Lower leg skin (tissue), 4 donors: ENCODE measurements at places on chromosomes 16 and 17. TPM values are rescaled to one million over a fixed set of nuclear protein-coding genes. Genes with fewer than 3 reads are reported as not detected.
A peak's percentile ranks its signal among the peaks of the same experiment; 100 is the strongest.

DNA sequence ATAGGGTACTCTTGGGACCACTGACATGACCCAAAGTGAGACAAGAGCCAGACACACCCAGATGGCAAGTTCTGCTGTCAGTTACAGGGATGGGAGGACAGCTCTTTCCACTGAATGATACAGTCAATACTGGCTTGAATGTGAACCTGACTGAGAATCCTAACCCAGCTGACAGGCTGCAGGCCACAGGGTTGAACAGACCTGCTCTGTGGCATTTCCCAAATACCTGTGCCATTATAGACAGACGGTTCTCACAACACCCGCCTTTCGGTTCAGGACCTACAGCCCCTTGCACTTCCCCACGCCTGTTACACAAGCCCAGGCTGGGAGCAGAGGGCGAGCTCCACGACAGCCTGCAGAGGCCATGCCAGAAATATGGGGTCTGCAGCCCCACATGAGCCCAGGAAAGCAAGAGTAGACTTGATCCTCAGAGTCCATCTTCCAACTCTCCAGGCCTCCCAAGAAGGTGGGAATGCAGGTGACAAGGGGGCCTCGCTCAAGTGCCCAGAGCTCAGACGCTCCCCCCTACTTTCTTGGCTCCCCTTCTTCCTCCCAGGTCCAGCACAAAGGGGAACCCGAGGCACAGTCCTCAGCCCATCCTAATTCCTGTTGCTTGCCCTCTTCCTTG is 314.3 kb downstream of the SOX9 start:
- DNase-seq: no peak

DNA sequence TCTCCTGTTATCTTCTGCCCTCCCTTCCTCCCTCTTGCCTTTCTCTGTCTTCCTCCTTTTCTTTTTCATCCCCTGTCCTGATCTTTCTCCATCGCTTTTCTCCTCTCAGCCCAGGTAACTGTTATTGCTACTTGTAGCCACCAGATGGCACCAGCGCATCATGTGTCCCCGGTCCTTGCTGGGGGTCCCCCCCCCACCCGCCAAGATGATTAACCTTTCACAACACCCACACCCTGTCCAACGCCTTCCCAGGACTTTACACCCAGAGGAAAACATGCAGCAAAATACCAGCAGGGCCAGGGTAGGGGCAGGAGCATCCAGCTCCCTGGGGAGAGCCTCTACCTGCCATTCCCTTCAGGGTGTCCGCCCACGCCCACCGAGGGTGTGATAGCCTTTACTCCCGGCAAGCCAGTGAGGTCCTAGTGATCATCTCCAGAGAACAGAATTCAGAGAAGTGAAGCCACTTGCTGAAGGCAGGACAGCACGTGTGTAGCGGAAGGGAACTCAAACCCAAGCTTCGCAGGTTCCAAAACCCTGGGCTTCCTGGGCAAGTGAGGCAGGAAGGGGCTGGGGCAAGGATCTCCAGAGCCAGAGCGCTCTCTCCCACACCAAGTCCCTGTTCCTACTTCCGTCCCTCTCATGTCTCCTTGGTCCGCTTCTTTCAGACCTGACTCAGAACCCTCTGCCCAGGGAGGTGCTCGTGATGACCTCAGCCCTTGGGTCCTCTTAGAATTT is 13.4 kb upstream of the TAC4 start:
- DNase-seq: no peak

The TOP2A gene
- 7.7 TPM for total RNA-seq

The WNK4 gene
- not detected for total RNA-seq

- no peak for DNase-seq
These were observed 33.3 kb upstream of the MGAT5B start for GRCh38 chr17:76834870-76835269.

The SLFN5 gene
- 14.1 TPM for total RNA-seq

DNA sequence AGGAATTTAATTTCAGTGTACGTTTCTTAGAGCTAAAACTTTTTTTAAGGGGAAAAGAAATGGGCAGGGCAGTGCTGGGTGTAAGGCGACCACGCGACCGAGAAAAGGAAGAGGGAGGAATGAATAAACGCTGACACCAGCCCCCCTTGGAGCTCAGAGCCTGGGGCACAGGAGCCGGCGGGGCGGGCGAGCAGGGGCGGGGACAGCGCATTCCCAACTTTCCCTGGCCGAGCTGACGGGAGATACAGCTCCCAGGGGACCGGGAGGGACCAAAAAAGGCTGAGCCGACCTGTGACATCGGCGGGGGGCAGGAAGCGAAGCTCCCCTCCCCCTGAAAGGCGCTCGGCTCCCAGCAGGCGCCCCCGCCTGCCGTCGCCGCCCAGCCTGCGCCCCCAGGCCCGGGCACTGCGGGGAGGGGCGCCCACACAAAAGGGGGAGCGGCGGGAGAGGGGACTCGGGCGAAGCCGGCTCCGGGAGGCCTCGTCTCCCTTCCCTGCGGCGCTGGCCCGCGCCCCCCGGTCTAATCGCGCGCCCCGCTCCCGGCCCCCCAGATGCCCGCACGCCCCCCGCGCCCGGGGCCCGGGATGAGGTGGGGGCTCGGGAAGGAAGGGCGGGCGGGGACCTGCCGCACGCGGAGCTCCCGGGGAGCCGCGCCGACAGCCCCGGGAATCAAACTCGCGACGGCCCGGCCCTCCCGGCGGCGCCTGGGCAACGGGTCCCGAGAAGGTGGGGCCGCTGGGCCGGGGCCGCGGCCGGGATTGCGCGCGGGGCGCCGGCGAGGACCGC is 622 bp downstream of the CUEDC1 start:
- DNase-seq: peak; percentile 70

DNA sequence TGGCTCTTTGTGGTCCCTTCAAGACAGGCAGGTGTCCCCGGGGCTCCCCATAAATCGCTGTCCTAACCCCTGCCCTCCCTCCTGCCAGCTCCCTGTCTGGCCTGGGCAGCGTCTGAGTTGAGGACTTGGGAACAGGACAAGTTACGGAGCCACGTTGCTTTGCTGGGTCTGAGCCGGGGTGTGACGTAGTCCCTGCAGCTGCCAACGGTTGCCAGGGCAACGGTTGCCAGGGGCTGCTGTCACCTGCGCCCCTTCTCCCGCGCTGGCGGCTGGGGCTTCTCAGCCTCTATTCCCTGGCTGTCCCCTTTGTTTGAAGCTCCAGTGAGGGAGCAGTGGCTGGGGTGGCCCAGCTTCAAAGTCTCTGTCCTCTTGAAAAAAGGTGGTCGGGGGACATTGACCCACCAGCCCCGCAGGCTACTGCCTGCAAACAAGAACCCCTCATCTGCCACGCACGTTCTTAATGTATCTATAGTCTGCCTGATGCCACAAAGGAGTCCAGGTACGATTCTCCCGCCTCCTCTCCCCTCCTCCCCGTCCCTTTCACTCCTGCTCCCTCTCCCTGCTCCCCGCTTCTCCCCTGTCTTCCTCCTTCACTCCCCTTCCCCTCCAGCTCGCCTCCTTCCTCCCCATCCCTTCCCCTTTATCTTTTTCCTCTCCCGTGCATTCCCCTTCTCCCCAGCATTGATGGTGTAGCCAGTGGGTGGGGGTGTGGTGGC is 10.9 kb downstream of the ADGRG1 start:
- DNase-seq: no peak

- DNase-seq: no peak
These were observed 66.4 kb downstream of the CYB5B start for GRCh38 chr16:69490707-69491324.

The CCR7 gene
- total RNA-seq: 1.2 TPM

- DNase-seq: no peak
These were observed 49.2 kb upstream of the HS3ST2 start for GRCh38 chr16:22764662-22765327.

DNA sequence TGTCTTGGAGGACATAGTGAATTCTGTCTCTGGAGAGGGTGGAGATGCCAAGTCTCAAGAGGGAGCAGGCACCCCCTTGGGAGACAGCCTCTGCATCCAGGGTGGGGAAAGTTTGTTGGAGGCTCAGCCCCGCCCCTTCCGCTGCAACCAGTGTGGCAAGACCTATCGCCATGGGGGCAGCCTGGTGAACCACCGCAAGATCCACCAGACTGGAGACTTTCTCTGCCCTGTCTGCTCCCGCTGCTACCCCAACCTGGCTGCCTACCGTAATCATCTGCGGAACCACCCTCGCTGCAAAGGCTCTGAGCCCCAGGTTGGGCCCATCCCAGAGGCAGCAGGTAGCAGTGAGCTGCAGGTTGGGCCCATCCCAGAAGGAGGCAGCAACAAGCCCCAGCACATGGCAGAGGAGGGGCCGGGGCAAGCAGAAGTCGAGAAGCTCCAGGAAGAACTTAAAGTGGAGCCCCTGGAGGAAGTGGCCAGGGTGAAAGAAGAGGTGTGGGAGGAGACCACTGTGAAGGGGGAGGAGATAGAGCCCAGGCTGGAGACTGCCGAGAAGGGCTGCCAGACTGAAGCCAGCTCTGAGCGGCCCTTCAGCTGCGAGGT is 5.2 kb downstream of the ZNF646 start:
- no peak for DNase-seq

DNA sequence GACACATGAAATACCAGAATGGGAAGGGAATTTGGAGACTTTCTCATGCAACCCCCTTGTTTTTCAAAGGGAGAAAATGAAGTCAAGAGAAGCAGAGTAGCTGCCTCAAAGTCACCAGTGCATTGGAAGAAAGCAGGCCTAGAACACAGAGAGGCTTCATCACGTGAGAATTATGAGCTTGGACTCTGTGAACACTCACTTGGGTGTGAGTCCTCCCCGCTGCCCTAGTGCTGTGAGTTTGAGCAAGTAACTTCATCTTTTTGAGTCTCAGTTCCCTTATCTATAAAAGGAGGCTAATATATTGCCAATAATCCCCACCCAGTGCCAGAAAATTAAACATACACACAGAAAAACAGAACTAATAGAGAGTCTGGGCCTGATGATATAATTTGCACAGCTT is 315.8 kb downstream of the XYLT1 start:
- DNase-seq: no peak

DNA sequence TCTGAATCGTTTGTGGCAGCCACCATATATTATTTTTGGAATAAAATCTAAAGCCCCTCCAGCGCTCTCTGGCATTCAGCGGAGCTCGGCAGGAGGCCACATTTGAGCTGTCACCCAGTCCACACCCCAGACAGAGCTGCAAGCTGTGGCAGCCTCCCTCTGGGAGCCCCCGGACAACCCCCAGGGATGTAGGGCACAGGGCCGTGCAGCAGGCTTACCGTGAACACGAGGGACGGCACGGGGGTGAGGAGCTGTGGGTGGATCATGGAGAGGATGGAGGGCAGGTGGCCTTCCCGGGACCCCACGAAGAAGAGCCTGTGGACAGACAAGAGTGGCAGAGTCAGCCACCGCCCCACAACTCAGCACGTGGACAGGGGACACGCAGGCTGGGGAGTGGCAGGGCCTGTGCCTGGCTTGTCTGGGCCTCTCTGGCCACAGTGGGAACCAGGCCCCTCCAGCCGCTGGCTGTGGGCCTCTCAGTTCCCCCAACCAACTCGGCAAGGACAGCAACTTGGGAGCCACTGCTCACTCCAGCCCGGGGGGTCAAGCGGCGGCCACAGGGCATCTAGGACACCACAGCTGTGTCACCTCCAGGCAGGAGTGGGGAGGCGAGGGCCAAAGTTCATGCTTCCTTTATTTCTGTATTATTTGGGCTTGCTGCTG is 31.5 kb downstream of the SLC7A5 start:
- DNase-seq: no peak

The RNF213 gene
- total RNA-seq: 59.8 TPM

The FCSK gene
- total RNA-seq: 28.5 TPM

- no peak for DNase-seq
These were observed 14.0 kb upstream of the CYB5B start for GRCh38 chr16:69410219-69410990.

GRCh38 chr17:83190004-83190385 is 110.6 kb downstream of the METRNL start:
- DNase-seq: peak; percentile 83

- DNase-seq: no peak
These were observed 54.8 kb downstream of the N4BP1 start for GRCh38 chr16:48555155-48555554.

The KRTAP9-7 gene
- total RNA-seq: 17.1 TPM

DNA sequence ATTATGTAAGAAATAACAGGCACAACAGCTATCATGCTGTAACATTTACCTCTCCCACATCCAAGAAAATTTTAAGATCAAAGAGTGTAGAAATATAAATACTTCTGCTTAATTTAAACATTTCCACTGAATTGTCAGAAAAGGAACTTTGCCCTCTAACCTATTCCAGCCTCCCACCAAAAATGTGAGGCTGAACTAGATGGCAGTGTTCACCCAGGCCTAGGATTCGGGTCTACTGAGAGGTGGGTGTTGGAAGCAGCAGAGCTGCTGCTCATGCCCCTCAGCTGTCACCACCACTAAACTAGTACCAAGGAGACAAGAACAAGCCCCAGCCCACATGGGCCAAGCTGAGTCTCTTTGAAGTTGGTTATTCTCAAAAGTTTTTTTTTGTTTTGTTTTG is 11.3 kb downstream of the CIAPIN1 start:
- DNase-seq: no peak

The YBX2 gene
- 0.17 TPM for total RNA-seq

DNA sequence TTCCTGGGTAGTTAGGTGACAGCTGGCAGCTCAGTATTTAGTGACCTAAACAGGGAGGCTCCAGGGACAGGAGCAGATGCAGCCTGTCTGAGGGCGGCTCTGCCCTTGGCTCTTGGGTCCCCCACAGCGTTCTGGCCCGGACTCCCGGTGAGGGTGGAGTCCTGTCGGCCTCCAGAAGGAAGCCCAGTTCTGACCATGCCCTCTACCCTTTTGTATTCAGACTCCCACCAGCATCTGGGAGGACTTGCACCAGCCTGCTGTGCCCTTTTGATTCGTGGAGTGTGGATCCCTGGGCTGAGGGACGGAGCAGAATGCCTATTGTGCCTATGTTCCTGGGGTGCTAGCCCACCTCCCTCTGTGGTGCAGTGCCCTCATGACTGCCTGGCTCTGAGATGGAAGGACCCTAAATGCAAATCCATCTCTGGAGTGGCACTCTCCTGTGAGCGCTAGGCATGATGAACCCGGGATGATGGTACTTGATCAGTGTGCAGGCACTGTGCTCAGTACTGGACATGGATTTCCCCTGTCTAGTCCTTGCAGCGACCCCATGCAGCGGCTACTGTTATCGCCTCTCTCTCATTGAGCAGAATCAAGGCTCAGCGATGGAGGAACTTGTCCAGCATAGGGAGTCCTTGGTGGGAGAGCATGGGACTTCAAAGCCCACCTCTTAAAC is 123.1 kb downstream of the SNX29 start:
- no peak for DNase-seq

DNA sequence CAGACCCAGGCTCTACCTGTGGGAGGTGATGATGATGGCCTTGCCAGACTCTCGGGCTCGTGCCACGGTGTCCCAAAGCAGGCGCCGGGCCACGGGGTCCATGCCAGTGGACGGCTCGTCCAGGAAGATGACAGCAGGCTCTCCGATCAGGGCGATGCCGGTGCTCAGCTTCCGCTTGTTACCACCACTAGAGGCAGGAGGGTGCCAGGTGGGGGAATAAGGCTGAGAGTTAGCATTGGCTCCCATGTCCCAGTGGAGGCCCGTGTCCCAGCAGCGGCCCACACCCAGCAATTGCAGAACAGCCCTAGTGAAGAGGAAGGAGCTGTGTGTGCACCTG is 10.3 kb upstream of the RNPS1 start:
- no peak for DNase-seq

DNA sequence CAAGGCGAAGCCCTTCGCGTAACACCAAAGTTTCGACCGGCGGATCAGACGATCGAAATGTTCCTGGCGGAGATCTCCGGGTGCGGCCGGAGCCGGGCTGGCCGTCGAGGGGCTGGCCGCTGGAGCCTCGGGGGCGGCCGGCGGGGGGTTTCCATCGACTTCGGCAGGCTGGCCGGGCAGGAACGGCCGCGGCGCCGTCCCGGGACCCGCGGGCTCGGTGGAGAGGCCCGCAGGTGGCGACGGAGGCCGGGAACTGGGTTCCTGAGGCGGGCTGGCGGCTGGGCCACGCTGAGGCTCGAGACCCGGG is 1.1 kb downstream of the EPOP start:
- DNase-seq: no peak
